Effector CD4-positive, alpha-beta T cell (primary cell): ENCODE measurements at places on chromosomes 12 and 14.

- no peak for DNase-seq
These were observed 262.4 kb downstream of the TTC6 start for GRCh38 chr14:37857774-37858266.

DNA sequence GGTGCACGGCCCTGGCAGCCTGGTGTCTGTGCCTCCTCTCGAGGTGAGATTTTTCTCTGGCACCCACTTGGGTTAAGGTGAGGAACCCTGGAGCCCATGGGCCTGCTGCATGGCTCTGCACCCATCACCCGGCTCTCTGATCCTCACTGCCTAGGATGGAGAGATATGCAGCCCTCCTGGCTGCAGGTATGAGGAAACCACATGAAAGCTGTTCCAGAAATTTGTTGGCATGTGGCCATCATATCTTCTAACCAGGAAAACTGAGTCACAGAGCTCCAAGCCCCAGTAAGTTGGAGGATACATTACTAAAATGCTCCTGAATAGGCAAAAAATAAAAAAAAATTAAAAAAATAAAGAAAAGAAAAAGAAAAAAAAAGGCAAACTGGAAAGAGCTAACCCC lies 39.3 kb upstream of the DDX11 start:
- DNase-seq: no peak

- DNase-seq: no peak
These were observed 137.0 kb downstream of the PIWIL1 start for GRCh38 chr12:130474599-130475269.

DNA sequence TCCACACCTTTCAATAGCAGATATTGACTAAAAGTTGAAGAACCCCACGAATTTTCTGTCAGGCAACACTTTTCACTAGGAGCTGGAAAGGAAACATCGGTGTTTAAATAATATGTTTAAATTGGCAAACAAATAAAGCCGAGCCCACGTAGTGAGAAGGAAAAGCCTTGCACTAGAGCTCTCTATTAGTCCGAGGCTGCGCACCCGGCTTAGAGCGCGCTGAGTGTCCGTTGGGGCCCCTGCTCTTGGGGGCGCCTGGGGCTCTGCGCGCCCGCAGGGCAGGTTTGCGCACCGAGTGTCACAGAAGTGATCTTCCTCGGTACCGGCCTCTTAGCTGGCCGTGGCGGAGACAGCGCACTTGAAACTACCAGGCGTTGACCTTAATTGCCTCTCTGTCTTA lies 6.4 kb downstream of the TTC6 start:
- DNase-seq: no peak

DNA sequence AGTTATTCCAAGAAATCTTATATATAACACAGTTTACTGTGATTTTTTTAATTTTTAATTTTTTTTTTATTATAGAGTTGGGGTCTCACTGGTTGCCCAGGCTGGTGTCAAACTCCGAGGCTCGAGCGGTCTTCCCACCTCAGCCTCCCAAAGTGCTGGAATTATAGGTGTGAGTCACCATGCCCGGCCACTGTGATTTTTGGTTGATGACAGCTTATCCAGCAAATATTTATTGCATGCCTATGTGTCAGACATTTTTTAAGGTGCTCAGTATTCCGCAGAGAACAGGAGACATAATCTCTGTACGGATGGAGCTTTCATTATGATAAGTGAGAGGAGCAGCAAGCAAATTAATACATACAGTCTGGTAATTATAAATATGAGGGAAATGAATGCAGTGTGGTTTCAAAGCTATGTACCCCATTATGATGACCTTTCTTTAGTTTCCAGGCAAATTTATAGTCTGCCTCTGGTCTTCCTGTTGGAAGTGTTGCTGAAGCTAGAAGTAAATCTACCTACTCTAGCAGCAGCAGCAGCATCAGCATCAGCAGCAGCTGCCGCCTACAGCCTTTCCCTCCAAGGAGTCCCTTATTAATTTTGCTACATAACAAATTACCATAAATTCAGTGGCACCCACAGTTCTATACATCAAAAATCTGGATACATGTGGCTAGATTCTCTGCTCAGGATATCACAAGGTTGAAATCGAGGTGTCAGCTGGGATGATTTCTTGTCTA lies 32.3 kb downstream of the FRS2 start:
- DNase-seq: no peak

- DNase-seq: no peak
These were observed at the start of gene LACRT for GRCh38 chr12:54634795-54635194. Gene LACRT, minus strand, starts transcription at chr12:54634895. Its CDS starts 54 bp downstream, at chr12:54634841.

DNA sequence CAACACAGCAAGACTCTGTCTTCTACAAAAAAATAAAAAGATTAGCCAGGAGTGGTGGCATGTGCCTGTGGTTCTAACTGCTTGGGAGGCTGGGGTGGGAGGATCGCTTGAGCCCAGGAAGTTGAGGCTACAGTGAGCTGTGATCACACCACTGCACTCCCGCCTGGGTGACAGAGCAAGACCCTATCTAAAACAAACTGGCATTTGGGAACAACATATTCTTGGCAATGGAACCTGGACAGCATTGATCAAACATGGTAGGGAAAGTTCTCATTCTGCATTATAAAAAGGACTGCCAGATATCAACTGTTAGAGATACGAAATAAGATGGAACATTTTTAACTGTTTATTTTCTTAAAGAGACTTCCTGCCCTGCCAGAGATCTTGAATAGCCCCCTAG lies 81.5 kb downstream of the PPP2R5C start:
- no peak for DNase-seq

DNA sequence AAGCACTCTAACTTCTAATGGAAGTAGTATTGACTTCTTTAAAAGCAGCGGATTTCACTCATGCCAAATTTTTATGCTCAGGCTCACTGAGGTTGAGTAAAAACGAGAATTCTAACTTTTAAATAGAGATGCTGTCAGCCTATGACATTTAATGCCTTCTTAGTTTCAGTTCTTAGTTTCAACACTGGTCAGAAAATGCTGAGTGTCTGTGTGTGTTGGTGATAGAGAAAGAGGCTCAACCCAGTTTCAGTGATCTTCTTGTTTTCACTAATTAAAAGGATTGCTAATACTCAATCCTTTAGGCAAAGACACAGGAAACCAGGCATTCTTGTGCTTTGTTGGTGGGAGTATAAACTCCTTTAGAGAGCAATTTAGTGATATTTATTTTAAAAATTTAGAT lies 31.0 kb downstream of the PEBP1 start:
- DNase-seq: no peak

DNA sequence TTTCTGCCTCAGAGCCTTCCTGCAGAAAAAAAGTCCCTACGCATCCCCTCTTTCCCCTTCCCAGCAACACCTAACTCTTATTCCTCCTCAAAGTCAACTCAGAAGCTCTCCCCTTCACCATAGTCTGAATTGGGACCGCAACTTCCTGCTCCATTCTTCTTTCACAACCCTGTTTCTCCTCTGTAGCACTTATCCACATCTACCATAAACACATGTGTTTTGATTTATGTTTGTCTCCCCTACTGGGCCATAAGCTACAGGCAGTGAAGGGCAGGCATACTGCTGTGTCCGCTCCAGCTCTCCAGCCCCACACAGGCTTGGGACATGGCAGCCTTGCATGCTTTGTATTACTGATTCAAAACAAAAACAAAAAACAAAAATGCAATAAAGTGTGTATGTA lies 5.9 kb downstream of the SDR9C7 start:
- DNase-seq: no peak

DNA sequence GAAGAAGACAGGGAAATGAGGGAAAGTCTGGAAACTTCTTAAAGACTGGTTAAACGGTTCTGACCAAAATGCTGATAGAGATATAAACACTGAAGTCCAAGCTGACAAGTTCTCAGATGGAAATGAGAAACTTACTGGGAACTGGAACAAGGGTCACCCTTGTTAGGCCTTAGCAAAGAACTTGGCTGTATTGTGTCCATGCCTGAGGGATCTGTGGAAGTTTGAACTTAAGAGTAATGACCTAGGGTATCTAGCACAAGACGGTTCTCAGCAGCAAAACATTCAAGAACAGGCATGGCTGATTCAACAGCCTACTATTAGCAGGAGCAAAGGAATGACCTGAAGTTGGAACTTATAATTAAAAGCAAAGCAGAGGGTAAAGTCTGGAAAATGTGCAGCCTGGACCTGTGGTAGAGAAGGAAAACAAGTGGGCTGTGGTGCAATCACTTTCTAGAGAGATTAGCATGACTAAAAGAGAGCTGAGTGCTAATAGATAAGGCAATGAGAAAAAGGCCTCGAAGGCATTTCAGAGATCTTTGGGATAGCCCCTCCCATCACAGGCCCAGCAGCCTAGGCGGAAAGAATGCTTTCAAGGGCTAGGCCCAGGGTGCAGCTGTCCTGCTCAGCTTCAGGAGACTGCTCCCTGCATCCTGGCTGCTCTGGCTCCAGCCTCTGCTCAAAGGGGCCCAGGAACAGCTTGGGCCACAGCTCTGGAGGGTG lies 60.3 kb downstream of the ATP2B1 start:
- no peak for DNase-seq
